ENCODE measurements at places on chromosomes 3 and 15.
A peak's percentile ranks its signal among the peaks of the same experiment; 100 is the strongest.

- no peak for DNase-seq
Observed at GRCh38 chr3:31105438-31106077, 211.1 kb upstream of the GADL1 start.

DNA sequence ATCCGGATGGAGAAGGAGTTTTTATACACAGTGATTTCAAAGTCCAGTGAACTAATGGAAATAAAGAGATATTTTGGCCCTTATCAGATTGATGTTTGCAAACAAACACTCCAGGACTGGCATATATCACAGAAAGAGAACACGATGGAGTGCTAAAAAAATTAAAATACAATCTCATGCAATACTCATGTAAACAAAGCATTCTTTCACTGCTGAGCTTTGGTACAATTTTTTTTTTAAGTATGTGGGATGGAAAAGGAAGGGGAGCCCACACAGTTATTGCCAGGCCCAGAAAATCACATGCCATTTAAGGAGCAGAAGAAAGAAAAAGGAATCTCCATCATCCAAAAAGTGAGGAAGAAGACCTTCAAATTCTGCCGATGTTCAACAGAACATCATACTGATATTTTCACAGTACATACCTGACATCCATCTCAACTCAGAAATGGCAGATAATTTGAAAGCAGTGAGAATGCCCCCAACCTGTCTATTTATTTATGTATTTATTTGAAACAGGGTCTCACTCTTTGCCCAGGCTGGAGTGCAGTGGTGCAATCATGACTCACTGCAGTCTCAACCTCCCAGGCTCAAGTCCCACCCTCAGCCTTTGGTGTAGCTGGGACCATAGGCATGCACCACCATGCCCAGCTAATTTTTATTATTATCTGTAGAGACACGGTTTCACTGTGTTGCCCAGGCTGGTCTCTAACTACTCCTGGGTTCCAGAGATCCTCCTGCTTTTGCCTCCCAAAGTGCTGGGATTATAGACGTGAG lies 107.5 kb upstream of the SLC2A2 start:
- DNase-seq: no peak

DNA sequence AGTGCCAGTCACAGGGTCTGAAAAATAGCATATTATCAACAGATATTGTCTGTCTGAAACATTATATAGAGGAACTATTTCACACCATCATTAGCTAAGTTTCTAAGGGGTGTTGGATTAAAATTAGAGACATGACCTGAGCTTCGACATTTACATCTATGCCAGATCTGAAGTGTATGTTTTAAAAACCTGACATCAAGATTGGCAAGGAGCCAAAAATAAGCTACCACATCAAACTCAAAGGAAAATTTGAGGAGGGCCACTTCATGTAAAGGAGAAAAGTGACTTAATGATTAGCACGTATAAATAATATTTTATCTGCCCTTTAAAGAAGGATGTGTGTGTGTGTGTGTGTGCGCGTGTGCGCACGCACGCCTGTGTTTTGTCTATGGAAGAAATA lies 752.0 kb upstream of the GRM7 start:
- DNase-seq: no peak

GRCh38 chr3:49903451-49904424 lies at the start of gene MST1R:
MST1R (minus strand) TSS chr3:49903873; CDS start chr3:49903609, 264 bp downstream.
- peak; percentile 92 for DNase-seq

DNA sequence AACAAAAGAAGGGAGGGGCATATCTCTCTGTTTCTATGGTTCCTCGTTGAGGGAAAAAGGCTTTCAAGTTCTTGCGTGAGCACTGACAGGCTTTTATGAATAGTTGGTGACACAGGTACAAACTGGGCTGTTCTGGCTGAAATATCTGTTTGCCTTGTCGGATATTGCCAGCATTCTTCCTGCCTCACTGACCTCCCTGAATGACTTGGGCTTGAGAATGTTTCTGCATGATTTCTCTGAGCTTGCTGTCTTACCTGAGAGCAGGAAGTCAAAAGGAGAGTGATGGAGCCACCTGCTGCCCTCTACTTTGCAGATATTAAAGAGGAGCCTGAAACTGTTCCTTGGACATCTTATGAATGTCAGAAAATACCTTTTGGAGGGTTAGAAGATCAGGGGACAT lies 4.8 kb downstream of the GCNT3 start:
- DNase-seq: no peak

DNA sequence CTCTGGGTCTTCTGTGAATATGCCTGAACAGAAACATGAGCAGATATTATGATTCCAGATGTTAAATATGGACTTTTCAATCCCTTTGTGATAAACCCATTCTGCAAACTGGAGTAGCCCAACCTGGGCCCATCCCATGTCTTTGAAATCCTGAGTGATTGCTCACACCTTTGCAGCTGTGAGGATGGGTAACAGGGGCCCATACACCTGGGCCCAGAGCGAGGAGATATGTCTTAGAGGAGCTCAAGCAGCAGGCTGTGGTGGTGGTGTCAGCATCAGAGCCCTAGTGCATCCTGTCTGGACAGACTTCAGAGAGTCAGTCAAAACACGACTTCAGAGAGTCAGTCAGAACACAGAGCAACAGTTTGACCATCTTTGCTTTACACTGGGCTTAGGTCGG lies 64.9 kb upstream of the LIMD1 start:
- DNase-seq: no peak

DNA sequence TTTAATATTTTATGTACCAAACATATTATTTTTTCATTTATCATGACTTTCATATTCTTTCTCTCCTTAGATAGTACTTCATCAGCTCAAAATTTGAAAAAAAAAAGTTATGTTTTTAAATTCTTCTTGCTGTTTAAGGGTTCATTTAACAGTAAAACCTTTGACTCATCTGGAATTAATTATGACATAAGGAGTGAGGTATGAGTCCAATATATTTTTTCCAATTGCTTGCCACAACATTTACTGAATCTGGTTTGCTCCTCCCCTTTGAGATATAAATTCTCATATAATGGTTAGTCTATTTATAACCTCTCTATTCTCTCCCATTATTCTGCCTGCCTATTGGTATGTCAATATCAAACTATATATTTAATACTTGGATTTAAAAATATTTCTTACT lies 387.8 kb downstream of the TUSC7 start:
- no peak for DNase-seq

DNA sequence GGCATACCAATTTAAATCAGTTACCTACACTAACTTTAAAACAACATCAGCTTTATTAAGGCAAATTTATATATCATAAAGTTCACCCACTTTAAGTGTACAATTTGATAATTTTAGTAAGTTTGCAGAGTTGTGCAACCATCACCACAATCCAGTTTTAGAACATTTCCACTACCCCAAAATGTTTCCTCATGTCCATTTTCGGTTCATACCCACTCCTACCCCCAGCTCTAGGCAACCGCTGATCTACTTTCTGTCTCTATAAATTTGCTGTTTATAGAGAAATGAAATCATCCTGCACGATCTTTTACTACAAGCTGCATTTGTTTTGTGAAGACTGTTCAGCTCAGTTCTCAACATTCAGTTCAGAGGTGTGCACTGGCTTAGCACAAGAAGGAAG lies 31.5 kb upstream of the FAM81A start:
- DNase-seq: no peak

- peak; percentile 20 for DNase-seq
Observed at GRCh38 chr3:100269410-100270214, 8.8 kb downstream of the TBC1D23 start.

GRCh38 chr3:183182732-183183610 lies 20.4 kb upstream of the LAMP3 start:
- no peak for DNase-seq

GRCh38 chr3:188408831-188409230 lies 254.9 kb downstream of the LPP start:
- DNase-seq: no peak

DNA sequence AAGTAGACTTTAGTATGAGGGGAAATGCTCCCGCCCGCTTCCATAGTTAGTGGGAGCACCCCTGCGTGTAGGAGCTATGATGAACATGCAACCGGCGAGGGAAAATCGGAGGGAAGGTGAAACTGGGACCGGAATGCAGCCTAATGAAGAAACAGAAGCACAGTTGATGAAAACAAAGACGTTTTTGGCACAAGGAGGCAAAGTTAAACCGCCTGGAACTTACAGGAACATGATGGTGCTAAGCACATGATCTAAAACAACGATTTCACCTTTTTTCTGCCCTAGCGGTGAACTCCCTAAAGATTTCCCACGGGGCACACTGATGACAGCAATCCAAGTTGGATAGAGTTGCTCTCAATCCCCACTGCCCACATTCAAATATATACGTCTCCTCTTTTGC lies 49.4 kb upstream of the SPATA12 start:
- DNase-seq: no peak

Data from LoVo (cell line).